T-helper 9 cell (primary cell): ENCODE measurements at places on chromosomes 1 and 21.
A peak's percentile ranks its signal among the peaks of the same experiment; 100 is the strongest.

DNA sequence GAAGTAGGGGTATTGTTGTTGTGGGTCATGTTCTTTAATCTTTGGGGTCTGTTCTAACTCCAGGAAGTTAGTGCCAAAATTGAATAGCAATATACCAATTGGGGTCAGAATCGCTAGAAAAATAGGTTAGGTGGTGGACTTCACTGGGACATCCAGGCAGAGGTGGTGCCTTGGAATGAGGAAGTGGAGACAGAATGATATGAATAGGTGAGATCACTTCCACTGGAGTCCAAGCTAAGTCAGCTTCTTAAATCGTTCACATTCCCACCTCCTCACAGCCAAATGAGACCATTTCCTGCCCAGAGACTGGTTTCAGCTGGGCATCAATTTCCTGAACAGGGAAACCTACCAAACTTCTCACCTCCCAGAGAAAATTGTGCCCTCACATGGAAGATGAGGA is 137.8 kb upstream of the RAB4A start:
- DNase-seq, result no peak

GRCh38 chr21:27424601-27425000 is 457.7 kb upstream of the ADAMTS5 start:
- DNase-seq, result no peak

- DNase-seq, result no peak
Measured at GRCh38 chr1:5613900-5614299, 378.3 kb downstream of the NPHP4 start.

DNA sequence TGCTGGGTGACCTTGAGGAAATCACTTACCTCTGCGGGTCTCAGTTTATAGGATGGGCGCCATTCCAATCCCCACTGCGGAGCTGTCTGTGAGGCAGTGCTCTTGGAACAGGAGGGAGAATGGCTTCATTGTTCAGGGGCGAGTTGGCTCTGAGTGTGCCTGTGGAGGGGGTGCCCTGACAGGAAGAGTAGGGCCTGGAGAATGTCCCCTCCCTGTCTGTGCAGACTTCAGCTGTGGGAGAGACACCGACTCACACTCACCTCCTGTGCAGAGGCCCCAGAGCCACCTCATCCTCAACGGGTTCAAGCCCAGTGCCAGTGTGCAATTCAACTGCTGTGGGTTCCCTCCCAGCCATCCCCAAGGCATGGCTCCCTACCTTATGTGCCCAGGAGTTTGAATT is 17.1 kb downstream of the ADORA1 start:
- DNase-seq, result no peak

DNA sequence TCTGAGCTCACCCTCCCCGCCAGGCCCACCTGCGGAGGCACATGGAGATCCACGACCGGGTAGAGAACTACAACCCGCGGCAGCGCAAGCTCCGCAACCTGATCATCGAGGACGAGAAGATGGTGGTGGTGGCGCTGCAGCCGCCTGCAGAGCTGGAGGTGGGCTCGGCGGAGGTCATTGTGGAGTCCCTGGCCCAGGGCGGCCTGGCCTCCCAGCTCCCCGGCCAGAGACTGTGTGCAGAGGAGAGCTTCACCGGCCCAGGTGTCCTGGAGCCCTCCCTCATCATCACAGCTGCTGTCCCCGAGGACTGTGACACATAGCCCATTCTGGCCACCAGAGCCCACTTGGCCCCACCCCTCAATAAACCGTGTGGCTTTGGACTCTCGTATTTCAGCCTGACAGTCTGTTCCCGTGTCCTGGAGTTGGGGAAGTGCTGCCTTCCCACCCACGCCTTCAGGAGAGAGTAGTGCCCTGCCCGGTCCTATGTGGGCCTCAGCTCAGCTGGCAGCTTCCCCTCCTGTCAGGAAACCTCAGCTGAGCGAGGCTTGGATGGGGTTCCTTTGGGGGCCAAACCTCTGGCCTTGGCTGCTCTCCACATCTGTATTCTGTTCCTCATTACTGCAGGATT is 9.2 kb downstream of the ZBTB48 start:
- DNase-seq, result no peak

- no peak for DNase-seq
Measured at GRCh38 chr1:180627411-180627810, 4.4 kb upstream of the XPR1 start.

DNA sequence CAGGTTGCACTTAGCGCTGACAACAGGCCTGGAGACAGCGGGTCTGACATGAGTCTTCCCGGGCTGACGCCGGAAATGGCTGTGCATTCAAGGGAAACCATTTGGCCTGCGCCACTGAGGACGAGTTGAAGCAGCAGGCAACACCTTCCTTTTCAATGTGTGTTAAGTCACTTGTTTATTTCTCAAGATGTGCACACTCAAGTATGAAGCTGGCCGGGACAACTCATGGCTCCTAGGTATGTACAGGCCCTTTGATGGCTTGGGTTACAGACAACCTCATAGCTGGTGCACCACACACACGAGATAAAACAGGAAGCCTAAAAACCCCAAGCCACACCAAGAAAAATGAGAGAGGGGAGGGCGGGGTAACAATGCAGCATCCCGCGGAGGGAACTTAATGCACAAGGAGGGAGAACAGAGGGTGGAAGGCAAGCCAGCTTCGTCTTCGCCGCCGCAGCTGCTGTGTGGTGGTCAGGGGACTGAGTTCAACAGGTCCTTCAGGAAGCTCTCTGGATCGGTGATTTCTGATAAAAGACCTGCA is 118.0 kb upstream of the IFFO2 start:
- DNase-seq, result peak; percentile 42

DNA sequence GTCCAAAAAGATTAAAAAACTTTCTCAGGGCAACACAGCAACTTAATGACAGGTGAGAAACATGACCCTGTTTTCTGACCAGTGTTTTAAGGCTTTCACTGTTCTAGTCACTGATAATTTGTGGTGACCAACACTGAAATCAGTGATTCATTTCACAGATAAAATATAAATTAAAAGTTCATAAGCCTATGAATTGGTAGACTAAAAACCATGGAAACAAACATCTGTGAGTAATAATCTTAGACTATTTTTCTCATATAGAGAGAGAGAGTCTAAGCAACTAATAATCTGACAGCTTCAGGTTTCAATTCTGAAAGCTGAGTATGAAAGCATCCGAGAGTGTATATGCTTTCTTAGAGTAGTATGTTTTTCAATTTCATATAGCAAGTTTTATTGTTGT is 536.9 kb downstream of the ADGRL2 start:
- DNase-seq, result no peak

DNA sequence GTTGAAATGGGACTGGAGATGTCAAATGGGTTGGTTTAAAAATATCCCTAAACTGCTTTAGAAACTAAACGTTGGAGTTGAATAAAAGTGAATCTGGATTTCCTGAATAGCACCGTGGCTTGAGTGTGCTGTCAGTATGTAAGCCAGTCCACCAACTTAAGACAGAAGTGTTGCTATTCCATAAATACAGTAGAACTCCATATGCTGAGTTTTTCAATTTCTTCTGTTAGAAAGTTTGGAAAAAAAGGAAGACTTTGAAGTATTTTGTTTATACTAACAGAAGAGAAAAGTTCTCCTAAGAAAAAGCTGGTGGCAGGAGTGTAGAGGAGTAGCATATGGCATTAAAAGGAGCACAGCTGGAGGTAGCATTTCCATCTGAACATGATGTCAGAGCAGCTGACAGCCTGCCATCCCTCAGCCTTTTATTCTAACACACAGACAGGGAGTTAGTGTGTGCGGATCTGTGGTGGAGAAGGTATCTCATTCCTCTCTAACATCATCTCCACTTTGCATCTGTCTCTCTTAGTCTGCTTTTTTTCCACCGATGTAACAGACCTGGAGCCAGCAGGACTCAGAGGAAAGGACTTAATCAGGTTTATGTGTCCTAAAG is at the start of gene ZBTB18:
Gene ZBTB18 (plus strand): TSS at position 449 of the 610 bp plus-strand sequence. CDS start 149 bp downstream, at position 598.
- no peak for DNase-seq

GRCh38 chr1:59043796-59044195 is 253.1 kb upstream of the FGGY start:
- DNase-seq, result no peak

GRCh38 chr1:164660412-164660772 is 101.4 kb downstream of the PBX1 start:
- DNase-seq, result no peak

DNA sequence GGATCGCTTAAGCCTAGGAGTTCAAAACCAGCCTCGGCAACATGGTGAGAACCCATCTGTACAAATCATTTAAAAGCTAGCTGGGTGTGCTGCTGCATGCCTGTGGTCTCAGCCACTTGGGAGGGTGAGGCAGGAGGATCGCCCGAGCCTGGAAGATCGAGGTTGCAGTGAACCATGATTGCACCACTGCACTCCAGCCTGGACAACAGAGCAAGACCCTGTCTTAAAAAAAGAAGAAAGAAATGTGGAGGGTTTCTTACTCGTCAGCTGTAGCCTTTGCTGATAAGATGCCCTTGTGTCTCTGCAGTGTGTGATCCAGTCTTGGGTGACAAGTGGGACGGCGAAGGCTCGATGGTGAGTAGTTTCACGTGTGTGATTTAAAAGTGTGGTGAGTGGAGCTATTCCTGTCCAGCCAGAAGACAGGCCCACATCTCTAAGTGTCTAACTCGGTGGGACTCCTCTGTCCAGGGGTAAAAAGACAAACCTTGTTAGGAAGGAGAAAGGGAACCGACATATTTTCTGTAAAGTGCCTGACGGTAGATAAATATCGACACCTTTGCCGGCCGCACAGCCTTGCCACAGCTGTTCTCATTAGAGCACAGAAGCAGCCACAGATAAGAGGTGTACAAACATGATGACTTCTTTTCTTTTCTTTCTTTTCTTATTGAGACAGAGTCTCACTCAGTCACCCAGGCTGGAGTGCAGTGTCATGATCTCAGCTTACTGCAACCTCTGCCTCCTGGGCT is 27.0 kb downstream of the PDXK start:
- no peak for DNase-seq

GRCh38 chr1:64263335-64263734 is 59.9 kb downstream of the UBE2U start:
- no peak for DNase-seq

GRCh38 chr21:27301220-27301619 is 334.3 kb upstream of the ADAMTS5 start:
- no peak for DNase-seq

GRCh38 chr1:69888657-69889056 is 316.7 kb downstream of the LRRC40 start:
- no peak for DNase-seq

- DNase-seq, result no peak
Measured at GRCh38 chr1:201074018-201074417, 38.2 kb downstream of the CACNA1S start.

DNA sequence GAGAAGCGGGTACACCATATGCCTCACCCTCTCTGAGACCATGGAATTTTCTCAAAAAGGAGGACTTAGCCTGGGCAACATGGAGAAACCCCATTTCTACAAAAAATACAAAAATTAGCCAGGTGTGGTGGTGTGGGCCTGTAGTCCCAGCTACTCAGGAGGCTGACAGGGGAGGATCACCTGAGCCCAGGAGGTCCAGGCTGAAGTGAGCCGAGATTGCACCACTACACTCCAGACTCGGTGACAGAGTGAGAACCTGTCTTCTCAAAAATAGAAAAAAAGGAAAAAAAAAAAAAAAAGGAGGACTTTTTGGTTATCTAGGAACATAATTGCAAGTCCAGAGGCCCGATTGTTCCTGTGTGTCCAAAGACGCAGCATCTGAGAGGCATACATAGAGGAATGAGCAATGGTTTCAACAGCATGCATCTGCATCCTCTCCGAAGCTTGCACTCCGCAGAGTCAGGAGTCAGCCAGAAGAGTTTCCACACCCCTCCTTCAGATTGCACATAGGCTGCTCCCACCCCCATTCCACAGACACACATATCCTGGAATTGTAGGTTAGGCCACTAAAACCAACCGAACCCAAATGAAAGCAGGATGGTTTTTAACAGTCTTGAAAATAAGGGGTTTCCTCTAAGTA is 2.5 kb upstream of the TBX15 start:
- no peak for DNase-seq

GRCh38 chr1:107964336-107965109 is 457 bp downstream of the VAV3 start:
- DNase-seq, result no peak

DNA sequence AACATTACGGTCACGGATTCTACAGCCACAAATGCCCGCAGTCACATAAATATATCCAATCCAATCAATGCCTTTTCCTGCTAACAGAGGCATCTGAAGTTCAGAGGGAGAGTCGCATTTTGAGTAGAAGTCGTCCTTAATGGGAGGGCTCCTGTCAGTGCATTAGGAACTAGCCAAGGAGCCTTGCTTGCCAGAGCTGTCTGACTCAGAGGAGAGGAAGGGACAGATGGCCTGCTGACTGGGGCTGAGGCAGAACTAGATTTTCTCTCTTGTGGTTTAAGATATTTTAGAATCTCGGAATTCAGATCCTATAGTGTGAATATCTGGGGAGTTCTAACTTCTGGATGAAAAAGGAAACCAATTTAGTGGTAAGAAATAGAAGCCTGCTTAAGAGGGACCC is 10.6 kb downstream of the XKR8 start:
- no peak for DNase-seq

GRCh38 chr1:211352985-211353515 is 26.4 kb downstream of the TRAF5 start:
- peak; percentile 48 for DNase-seq

GRCh38 chr1:29213055-29213454 is 17.7 kb downstream of the MECR start:
- DNase-seq, result no peak

GRCh38 chr1:187114792-187115191 is 286.0 kb downstream of the PLA2G4A start:
- DNase-seq, result no peak
